Stimulated activated CD8-positive, alpha-beta memory T cell treated with anti-CD3 and anti-CD28 coated beads, Interleukin-7, amount 100 ng/mL, for 48 hours (primary cell): ENCODE measurements at places on chromosomes 4 and X.

DNA sequence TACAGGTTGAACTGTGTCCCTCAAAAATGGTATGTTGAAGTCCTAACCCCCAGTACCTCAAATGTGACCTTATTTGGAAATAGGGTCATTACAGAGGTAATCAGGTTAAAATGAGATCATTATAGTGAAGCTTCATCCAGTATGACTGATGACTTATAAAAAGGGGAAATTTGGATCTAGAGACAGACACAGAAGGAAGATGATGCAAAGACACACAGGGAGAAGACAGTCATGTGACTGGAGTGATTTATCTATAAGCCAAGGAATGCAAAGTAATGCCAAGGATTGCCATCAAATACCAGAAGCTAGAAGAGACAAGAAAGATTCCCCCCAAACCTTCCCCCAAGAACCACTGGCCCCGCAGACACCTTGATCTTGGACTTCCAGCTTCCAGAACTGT is 155.2 kb downstream of the RBMX2 start:
- no peak for DNase-seq

DNA sequence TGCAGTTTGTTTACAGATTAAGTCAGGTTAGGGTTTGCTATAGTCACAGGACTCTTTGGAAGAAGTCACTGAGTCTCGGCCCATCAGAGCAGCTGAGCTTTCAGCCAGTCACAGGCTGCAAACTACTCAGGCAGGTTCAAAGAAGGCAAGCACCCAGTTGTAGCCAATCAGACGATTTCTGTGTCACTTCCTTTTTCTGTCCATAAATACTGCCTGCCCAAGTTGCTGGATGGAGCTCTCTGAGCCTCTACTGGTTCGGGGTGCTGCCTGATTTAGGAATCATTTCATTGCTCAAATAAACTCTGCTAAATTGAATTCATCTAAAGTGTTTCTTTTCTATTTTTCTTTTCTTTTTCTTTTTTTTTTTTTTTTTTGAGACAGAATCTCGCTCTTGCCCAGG is 7.3 kb upstream of the SH3BP2 start:
- DNase-seq = peak; percentile 34

GRCh38 chr4:112994732-112995464 is 54.6 kb upstream of the ANK2 start:
- DNase-seq = no peak

- no peak for DNase-seq
Measured at GRCh38 chr4:14254252-14254651, 626.7 kb upstream of the BOD1L1 start.

DNA sequence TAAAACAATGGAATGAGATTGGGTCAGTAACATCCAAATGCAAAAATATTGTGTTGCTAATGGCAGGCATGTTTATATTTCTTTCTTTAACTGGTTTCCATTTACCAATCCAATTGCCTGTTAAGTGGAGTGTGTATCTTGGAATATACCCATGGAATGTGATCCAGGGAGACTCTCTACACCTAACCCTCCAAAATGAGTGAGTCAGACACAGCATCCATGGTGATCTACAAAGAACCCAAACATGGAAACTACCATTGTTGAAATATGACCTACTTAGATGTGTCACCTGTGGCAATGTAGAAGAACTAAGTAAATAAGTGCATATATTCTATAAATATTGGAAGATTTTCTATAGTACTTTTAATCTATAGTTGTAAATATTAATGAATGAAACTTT is 110.3 kb downstream of the AREG start:
- no peak for DNase-seq

DNA sequence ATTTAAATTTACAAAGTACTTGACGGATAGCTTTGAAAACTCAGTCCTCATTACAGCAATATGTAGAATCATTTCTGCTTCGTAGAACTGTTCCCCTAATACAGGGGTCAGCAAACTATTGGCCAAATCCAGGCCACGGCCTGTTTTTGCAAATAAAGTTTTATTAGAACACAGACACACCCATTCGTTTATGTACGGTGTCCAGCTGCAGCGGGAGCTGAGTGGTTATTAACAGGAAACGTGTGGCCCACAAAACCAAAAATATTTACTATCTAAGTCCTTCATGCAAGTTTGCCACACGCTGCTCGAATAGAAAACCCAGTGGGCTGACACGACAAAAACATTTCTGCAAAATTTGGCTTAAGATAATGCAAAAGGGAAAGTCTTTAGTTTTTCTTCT is 146.5 kb downstream of the AFAP1 start:
- no peak for DNase-seq

DNA sequence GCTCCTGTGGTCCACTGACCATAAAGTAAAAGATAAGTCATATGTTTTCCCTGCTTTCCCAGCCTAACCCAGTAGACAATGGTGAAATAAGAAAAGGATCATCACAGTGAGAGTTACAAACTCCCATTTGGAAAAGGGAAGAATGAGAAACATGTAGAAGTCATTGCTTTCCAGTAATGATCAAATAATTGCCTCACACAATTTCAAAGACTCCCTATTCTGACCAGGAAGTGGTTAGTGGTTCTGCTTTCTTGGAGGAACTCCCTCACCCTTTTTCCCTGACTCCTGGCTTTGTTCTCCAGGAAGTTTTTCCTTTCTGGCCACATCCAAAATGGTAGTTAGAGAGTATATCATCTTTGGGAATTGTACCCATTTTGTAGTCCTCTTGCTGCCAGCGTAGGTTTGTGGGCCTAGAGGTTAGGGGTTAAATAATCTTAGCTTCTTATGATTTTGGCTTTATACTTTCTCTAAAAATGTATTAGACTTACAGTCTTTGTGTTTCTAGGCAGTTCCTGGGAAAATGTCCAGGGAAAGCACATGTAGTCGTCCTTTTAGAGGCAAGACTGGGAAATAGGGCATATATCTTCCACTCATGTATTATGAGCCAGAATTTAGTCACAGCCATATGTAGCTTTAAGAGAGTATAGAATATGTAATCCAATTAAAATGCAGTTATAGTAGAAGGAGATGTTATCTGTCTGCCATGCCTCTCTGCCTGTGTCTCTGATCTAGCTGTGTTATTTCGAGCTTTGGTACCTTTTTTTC is 10.5 kb downstream of the VAMP7 start:
- DNase-seq = no peak

- DNase-seq = no peak
Measured at GRCh38 chr4:15901007-15901406, 37.5 kb downstream of the FGFBP1 start.

DNA sequence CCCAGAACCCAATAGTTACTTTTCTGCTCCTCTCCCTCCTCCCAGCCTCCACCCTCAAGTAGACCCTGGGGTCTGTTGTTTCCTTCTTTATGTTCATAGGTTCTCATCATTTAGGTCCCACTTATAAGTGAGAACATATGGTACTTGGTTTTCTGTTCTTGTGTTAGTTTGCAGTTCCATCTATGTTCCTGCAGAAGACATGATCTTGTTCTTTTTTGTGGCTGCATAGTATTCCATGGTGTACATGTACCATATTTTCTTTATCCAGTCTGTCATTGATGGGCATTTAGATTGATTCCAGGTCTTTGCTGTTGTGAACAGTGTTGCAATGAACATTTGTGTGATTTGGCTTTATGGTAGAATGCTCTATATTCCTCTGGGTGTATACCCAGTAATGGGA is 47.8 kb upstream of the LEF1 start:
- DNase-seq = no peak

GRCh38 chr4:38672074-38672396 is 8.0 kb downstream of the KLF3 start:
- DNase-seq = no peak

- DNase-seq = no peak
Measured at GRCh38 chr4:172631832-172632231, 536.8 kb upstream of the GALNT7 start.

- DNase-seq = no peak
Measured at GRCh38 chrX:72201836-72202536, 20.4 kb downstream of the PIN4 start.

GRCh38 chr4:45663003-45663402 is 460.9 kb downstream of the GABRG1 start:
- DNase-seq = no peak

- DNase-seq = no peak
Measured at GRCh38 chr4:189053621-189054020, 887.1 kb upstream of the FRG1 start.

DNA sequence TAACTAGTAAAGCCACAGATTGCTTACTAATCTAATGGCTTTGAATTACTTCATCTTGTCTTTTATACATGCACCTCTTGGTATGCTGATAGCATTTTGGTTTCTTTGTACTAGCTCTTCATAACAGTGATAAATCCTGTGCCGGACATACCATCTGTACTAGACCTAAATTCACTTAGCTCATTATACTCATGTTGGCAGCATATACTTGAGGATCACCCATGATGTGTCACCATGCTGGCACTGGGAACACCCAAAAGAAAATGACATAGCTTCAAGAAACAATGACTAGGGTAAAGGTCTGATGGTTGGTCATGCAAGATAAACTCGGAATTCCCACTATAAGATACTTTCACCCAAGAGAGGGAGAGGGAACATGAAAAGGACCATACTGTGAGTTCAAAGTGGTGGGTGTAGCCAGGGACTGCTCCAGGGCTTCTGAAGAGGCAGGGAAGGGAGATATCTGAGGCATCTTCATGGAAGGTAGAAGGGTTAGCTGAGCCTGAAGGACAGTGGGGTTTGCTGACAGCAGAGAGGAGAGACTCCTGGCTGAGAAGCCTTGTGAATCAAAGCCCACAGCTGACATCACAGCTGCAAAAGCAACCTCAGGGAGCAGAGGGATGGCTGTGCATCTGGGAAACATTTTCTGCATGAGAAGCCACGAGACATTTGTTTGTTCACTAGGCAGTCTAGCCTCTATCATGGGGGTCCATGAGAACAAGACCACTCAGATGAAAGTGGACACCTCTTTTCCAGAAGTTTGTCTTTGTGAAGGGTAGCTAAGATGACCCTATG is 314.2 kb downstream of the RAB28 start:
- no peak for DNase-seq

- no peak for DNase-seq
Measured at GRCh38 chr4:56229947-56230346, 157.3 kb downstream of the AASDH start.

DNA sequence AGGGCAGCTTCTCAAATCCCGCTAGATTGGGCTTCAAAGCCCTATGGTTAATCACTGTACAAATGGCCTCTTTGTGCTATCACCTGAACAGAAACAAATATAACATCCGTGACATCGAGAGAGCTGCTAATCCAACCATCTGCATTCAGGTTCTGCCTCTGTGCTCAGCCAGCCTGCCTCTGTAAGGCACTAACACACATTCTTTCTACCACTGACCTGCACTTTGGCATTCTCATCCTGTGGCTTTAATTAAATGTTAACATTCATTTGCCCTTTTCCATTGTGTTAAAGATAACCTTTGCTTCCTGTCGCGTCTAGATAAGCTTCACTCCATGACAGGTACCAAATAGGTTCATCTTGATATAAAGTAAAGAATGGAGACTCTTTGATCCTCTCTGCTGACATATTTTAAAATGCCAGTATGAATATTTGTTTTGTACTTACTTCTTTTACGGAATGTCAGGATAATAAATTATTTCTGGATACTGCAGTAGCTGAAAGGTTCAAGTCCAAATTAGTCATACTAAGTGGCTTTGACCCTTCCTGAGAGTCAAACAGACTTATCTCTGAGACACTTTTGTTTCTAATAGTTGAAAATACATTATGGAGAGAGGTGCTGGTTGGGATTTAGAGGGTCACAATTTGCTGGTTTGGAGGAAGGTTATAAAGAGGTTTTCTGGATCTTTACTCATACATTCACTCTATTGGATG is 505.7 kb downstream of the PACRGL start:
- DNase-seq = no peak

DNA sequence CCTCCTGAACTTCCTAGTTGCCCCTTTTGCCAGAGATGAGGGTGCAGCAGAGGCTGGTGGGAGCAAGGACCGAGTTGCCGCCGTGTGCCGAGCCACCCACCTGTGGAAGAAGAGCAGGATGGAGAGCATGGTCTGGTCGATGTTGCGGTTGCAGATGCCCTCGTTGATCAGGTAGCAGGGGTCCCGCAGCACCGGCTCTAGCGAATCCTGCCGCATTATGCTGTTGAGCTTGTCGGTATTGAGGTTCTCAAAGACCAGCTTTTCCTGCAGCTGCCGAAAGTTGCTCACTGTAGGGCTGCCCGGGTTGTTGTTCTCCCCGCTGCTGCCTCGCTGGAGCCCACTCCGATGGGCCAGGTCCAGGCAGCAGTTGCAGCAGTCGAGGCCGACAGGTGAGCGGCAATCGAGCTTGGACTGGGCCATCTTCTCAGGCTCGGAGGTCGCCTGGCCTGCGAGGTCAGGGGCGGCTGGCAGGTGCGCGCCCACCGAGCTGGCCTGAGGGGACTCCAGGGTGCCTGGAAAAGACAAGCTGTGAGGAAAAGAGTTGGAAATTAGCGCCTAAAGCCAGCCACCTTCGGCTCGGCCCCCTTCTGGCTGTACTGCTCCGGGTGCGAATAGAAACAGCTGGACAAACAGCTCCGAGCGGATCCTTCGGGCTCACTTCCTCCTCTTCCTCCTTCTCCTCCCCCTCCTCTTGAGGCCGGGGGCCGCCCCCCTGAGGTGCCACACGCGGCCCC is 420 bp downstream of the TSC22D3 start:
- DNase-seq = no peak

- no peak for DNase-seq
Measured at GRCh38 chr4:138910914-138911336, 104.7 kb upstream of the NOCT start.

DNA sequence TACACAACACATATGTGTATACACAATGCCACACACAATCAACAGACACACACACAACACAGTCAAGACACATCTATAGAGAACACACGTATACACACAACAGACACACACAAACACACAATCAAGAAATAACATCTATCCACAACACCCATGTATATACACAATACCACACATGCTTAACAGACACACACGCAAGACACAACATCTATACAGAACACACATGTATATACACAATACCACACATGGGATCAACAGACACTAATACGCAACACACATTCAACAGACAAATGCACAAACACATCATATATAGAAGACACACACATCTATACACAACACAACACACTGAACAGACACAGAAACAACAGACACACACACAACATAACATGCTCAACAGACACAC is 234.8 kb downstream of the SHOX start:
- no peak for DNase-seq

DNA sequence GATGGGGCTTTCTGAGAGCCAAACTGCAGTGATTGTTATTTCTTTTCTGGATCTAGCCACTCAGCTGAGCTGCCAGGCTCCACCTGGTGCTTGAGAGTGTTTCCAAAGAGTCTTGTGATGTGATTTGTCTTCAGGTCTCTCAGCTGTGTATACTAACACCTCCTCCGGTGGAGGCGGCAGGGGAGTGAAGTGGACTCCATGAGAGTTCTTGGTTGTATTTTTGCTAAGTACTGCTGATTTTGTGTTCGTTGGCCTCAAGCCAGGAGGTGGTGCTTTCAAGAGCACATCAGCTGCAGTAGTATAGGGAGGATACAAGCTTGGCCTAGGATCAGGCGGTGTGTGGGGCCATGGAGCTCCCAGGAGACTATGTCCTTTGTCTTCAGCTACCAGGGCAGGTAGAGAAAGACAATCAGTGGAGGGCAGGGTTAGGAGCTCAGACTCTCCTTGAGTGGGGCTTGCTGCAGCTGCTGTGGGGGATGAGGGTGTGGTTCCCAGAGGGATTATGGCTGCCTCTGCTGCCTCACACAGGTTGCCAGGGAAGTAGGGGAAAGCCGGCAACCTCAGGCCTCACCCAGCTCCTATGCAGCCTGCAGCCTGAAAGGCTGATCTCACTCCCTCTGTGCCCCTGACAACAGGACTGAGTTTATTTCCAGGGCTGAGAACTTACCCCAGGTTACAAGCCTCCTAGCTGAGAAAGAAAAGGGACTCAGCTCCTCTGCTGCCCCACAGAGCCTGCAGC is 62.4 kb downstream of the NPFFR2 start:
- DNase-seq = no peak
